Small intestine (tissue), 16 donors: ENCODE measurements at places on chromosomes 13 and 19.
A peak's percentile ranks its signal among the peaks of the same experiment; 100 is the strongest.

DNA sequence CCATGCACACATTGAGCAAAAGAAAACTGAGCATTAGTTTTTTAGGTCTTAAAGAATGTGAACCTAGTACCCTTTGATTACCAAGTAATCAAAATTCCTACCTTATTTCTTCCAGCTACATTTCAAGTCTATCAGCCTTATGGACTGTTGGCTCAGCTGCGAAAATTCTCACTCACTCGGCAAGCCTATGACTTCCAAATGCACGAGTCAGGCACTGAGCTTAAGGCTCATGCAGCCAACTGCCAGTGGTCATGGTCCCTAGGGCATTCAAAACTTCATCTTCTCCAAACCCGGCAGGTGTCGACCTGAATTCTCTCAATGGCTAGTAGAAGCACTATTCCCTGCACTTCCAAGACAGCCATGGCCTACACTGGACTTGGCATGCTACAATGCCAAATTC is 41.2 kb downstream of the RUBCNL start:
- no peak overlapping the region for H3K4me3 ChIP-seq
- no peak for DNase-seq
- H3K36me3 ChIP-seq = no peaks in the 10 kb centered on the region
- H3K4me1 ChIP-seq = no peaks in the 10 kb centered on the region

- no peak overlapping the region for H3K27ac ChIP-seq
- H3K36me3 ChIP-seq = no peaks in the 10 kb centered on the region
- DNase-seq = no peak
- no peaks in the 10 kb centered on the region for H3K27me3 ChIP-seq
Observed at GRCh38 chr13:85544756-85545155, 254.5 kb downstream of the SLITRK6 start.

- no peak overlapping the region for H3K27ac ChIP-seq
- no peaks in the 10 kb centered on the region for H3K27me3 ChIP-seq
- no peaks in the 10 kb centered on the region for H3K36me3 ChIP-seq
- H3K4me3 ChIP-seq = no peak overlapping the region
Observed at GRCh38 chr13:106212386-106213010, 323.0 kb downstream of the EFNB2 start.

- no peak overlapping the region for H3K4me3 ChIP-seq
- DNase-seq = peak; percentile 21
- H3K27ac ChIP-seq = no peak overlapping the region
- no peaks in the 10 kb centered on the region for H3K4me1 ChIP-seq
Observed at GRCh38 chr13:39751805-39752204, 96.3 kb downstream of the COG6 start.

DNA sequence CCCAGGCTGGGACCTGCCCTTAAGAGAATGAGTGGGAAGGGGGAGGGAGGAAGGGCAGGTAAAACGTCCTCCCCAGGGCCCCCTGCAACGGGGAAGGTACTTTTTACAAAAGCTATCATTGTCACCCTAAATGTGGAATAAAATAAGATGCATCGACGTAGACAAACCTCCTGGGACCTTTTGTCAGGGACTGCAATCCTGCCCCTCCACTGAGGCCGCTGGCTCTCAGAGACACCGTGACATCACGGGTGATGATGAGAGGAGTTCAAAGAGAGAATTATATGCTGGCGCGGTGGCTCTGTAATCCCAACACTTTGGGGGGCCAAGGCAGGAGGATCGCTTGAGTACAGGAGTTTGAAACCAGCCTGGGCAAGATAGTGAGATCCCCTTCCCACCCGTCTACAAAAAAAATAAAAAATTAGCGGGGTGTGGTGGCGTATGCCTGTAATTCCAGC is 1.8 kb upstream of the MYBPC2 start:
- no peak overlapping the region for H3K27ac ChIP-seq
- H3K36me3 ChIP-seq = no peaks in the 10 kb centered on the region
- peaks cover 17% of the 10 kb centered on the region for H3K4me1 ChIP-seq

DNA sequence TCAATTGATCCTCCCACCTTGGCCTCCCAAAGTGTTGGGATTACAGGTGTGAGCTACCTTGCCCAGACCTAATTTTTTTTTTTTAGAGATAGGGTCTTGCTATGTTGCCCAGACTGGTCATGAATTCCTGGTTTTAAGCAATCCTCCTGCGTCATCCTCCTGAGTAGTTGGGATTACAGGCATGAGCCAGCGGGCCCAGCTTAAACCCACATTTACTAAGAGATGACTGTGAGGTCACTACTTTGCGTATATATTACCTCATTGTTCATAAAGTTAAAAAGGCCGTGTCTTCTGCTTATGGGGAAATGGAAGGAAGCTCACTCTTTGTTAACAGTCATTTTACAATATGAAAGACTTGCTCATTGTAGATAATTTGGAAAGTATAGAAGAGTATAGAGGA is 39.6 kb upstream of the C1QTNF9 start:
- H3K4me3 ChIP-seq = no peak overlapping the region
- no peaks in the 10 kb centered on the region for H3K36me3 ChIP-seq
- H3K27ac ChIP-seq = no peak overlapping the region
- no peaks in the 10 kb centered on the region for H3K27me3 ChIP-seq

- no peaks in the 10 kb centered on the region for H3K36me3 ChIP-seq
- H3K27ac ChIP-seq = no peak overlapping the region
- DNase-seq = no peak
Observed at GRCh38 chr19:1747285-1748114, 5.8 kb upstream of the ONECUT3 start.

DNA sequence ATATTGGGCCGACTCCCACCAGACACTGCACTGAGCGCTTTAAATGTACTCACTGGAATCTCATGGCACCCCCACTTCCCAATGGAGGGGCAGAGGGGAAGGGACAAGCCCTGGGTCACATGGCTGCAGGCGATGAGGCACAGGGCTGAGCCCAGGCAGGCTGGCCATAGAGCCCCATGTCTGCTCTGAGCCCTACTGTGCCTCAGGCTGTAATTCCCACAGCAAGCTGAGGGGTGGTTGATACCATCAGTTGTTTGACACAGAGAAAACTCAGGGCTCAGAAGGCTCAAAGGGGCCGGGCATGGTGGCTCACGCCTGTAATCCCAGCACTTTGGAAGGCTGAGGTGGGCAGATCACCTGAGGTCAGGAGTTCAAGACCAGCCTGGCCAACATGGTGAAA is 25.1 kb downstream of the RFX1 start:
- H3K27me3 ChIP-seq = no peaks in the 10 kb centered on the region
- H3K27ac ChIP-seq = no peak overlapping the region
- H3K4me3 ChIP-seq = no peak overlapping the region

DNA sequence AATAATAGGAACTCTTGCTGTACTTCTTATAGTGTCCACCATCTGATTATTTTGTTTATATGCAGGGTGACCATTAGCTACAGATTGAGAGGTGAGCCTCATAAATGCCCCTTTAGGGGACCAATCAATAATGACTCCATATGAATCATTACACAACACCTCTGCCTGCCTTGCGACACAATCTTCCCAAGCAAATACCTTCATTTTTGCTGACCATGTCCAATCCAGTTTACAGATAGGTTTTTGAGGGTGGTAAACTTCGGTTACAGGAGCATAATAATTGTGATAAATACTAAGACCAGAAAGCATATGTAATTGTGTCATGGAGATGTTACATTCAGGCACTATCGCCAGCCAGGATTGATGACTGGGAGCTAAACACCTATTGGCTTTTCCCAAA is 23.6 kb upstream of the IL17D start:
- DNase-seq = no peak
- H3K4me1 ChIP-seq = peaks cover 4% of the 10 kb centered on the region

- H3K27me3 ChIP-seq = no peaks in the 10 kb centered on the region
- H3K4me1 ChIP-seq = no peaks in the 10 kb centered on the region
- no peak overlapping the region for H3K27ac ChIP-seq
- H3K36me3 ChIP-seq = no peaks in the 10 kb centered on the region
Observed at GRCh38 chr13:72314210-72314609, 413.2 kb downstream of the MZT1 start.

DNA sequence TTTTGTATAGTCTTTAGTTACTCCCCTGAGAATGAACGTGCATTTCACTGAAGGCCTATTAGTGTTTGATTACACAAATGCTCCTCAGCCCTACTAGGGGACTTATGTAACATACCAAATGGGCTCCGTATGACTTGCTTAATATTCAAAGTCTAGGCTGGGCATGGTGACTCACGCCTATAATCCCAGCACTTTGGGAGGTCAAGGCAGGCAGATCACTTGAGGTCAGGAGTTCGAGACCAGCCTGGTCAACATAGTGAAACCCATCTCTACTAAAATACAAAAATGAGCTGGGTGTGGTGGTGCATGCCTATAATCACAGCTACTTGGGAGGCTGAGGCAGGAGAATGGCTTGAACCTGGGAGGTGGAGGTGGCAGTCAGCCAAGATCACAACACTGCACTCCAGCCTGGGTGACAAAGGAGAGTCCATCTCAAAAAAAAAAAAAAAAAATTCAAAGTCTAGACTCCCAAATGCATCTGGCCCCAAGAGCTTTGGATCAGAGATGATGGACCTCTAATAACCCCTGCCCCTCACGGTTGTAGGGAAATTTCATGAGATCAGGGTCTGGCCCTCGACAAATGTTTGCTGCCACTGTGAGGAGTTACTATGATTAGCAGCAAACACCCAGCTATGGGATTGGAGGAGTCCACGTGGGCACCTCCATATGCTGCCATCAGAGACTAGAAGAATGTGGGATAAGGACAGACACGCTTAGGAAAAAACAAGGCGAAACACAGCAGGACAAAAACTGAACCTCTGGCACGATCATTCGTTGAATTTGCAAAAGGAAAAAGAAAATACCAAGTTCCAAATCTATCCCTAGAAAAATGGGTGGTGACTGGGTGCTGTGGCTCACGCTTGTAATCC is 4.6 kb downstream of the FBXO17 start:
- H3K4me3 ChIP-seq = no peak overlapping the region
- no peaks in the 10 kb centered on the region for H3K36me3 ChIP-seq
- H3K27ac ChIP-seq = no peak overlapping the region
- H3K4me1 ChIP-seq = peaks cover 2% of the 10 kb centered on the region
- DNase-seq = no peak
- H3K27me3 ChIP-seq = no peaks in the 10 kb centered on the region

- H3K27me3 ChIP-seq = no peaks in the 10 kb centered on the region
- no peaks in the 10 kb centered on the region for H3K36me3 ChIP-seq
- no peak overlapping the region for H3K4me3 ChIP-seq
- H3K4me1 ChIP-seq = no peaks in the 10 kb centered on the region
- no peak overlapping the region for H3K27ac ChIP-seq
- peak; percentile 76 for DNase-seq
Observed at GRCh38 chr13:32650705-32651311, 64.6 kb downstream of the PDS5B start.

DNA sequence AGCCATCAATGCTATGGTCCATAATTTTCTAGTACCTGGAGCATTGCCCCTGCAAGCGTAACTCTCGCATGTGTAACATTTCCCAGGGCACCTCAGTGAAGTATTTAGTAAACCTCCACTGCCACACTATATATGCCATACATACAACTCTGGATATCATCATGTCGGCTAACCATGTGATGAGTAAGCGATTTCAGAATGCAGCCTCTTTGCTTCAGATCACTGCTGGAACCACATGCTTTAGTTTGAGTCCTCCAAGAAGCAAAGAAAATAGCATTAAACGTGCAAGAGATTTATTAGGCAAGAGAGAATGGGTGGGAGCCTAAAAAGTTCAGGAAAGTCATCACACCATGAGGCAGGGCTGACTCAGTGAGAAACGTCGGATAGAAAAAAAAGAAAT is 635.6 kb upstream of the SLITRK5 start:
- no peak overlapping the region for H3K4me3 ChIP-seq
- no peaks in the 10 kb centered on the region for H3K36me3 ChIP-seq
- DNase-seq = no peak

DNA sequence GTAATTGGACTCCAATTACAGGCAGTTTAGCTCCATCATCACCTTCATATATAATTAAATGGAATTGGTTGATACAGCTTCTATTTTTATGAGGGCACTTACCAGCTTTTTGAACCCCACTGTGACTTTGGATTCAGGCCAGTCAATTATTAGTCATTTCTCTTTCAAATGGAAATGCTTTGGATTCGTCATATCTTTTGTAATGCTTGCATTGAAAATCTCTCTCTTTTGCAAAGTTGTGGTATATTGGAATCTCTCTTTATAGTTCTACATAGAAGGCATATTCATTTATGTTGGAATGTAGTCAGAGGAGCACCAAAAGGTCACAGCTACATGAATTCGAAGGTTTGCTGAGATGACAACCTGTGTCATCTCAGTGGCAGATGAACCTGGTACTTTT is 1074.3 kb upstream of the SLC10A2 start:
- no peaks in the 10 kb centered on the region for H3K27me3 ChIP-seq
- H3K4me3 ChIP-seq = no peak overlapping the region
- no peaks in the 10 kb centered on the region for H3K36me3 ChIP-seq
- DNase-seq = no peak

DNA sequence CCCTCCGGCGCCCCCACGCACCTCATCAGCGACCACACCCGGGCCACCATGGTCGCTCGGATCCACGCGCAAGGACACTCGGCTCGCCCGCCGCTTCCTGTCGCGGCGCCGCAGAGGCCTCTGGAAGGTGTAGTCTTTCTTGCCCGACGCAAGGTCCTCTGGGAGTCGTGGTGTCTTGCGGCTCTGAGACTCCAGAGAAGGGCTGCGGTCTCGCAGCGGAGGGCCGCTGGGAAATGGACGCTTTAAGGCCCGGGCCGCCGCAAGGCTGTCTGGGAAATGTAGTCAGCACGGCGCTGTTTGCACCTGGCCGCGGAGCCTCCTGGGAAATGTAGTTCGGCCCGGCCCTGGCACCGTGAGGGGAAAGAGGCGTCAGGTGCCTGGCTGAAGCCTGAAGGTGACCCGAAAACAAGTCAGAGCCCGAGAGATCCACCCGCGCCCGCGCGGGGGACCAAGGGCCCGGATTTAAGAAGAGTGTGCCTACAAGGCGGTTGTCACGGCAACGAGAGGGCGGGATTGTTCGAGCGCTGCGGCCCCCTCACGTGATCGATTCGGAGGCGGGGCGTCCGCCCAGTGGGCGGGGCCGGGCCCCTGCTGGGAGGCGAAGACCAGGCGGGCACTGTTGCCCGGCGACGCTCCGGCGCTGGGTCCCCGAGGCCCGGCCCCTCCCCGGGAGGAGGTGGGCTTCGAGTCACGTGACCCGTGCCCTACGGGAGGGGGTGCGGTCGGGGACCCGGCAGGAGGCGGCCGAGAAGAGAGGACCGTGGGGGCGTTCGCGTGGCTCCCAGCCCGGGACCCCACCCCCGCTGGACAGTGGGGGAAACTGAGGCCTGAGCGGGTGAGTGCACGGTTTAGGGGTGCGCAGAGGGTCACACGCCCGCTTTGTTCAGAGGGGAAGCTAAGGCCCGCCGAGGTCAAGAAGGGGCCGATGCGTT is at the start of the genes HSD11B1L and MICOS13:
TSS of gene HSD11B1L (plus strand) at position 591 of the 932 bp plus-strand sequence. CDS start 3,806 bp downstream, outside the sequence.
TSS of gene MICOS13 (minus strand) at position 80 of the 932 bp plus-strand sequence. CDS start at position 50, 30 bp downstream.
- peaks cover 10% of the 10 kb centered on the region for H3K4me1 ChIP-seq
- peak within 1 kb of the TSS; percentile 83 for H3K27ac ChIP-seq
- H3K36me3 ChIP-seq = peaks cover 17% of the 10 kb centered on the region
- DNase-seq = peak; percentile 100

DNA sequence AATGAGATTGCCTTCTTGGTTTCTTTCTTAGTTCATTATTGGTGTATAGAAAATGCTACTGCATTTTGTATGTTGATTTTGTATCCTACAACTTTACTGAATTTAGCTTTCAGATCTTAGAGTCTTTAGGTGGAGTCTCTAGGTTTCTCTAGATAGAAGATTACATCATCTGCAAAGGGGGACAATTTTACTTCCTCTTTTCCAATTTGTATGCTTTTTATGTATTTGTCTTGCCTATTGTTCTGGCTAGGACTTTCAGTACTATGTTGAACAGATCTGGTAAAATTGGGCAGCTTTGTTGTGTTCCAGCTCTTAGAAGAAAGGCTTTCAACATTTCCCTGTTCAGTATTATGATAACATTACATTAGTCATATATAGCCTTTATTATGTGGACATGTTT is 101.0 kb upstream of the SPRY2 start:
- no peaks in the 10 kb centered on the region for H3K27me3 ChIP-seq
- no peak for DNase-seq
- H3K27ac ChIP-seq = no peak overlapping the region
- H3K4me3 ChIP-seq = no peak overlapping the region
- no peaks in the 10 kb centered on the region for H3K4me1 ChIP-seq
